ENCODE measurements at places on chromosomes 2 and 18.

GRCh38 chr18:48926420-48926857 is 24.3 kb downstream of the SMAD7 start:
- H3K27me3 ChIP-seq: no peaks in the 10 kb centered on the region
- peaks cover 5% of the 10 kb centered on the region for H3K36me3 ChIP-seq
- no peak overlapping the region for H3K4me3 ChIP-seq
- peak overlapping the region; percentile 29 for H3K27ac ChIP-seq
- H3K4me1 ChIP-seq: peaks cover 98% of the 10 kb centered on the region
- DNase-seq: no peak

DNA sequence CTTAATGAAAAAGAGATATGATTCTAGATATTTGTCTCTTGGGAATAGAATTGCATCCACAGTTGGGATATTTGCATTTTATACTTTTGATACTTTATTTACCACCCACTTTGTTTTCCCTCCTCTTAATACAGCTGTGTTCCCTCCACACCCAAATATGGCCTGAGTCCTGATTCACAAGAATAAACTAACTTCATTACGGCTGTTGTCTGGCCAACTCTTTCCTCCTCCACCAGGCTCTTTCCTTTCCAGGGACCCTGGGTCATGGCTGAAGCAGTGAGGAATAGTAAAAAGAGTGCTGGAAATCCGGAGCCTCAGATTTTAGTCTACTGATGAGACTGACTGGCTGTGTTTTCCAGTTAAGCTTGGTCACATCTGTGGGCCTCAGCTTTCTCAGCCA is 48.4 kb upstream of the STAM2 start:
- no peak overlapping the region for H3K4me3 ChIP-seq
- peak overlapping the region; percentile 53 for H3K27ac ChIP-seq
- H3K36me3 ChIP-seq: no peaks in the 10 kb centered on the region
- DNase-seq: no peak
- H3K27me3 ChIP-seq: no peaks in the 10 kb centered on the region

- no peak overlapping the region for H3K4me3 ChIP-seq
- DNase-seq: no peak
- H3K27me3 ChIP-seq: peaks cover 7% of the 10 kb centered on the region
- H3K27ac ChIP-seq: no peak overlapping the region
These were observed 63.7 kb upstream of the BCL2L11 start for GRCh38 chr2:111057045-111057444.

- H3K36me3 ChIP-seq: no peaks in the 10 kb centered on the region
- peak; percentile 64 for DNase-seq
- H3K27ac ChIP-seq: peak overlapping the region; percentile 45
- H3K4me1 ChIP-seq: peaks cover 24% of the 10 kb centered on the region
These were observed 366.9 kb upstream of the ZEB2 start for GRCh38 chr2:144886862-144887261.

- no peaks in the 10 kb centered on the region for H3K36me3 ChIP-seq
- DNase-seq: no peak
- no peaks in the 10 kb centered on the region for H3K4me1 ChIP-seq
- no peaks in the 10 kb centered on the region for H3K27me3 ChIP-seq
These were observed 501.6 kb upstream of the GCFC2 start for GRCh38 chr2:76211991-76212985.

GRCh38 chr2:36915627-36916026 is 50.7 kb downstream of the STRN start:
- peaks cover 7% of the 10 kb centered on the region for H3K36me3 ChIP-seq
- H3K27ac ChIP-seq: no peak overlapping the region
- peaks cover 36% of the 10 kb centered on the region for H3K4me1 ChIP-seq
- H3K4me3 ChIP-seq: no peak overlapping the region

GRCh38 chr2:215571689-215572088 is 135.8 kb upstream of the FN1 start:
- H3K27ac ChIP-seq: peak overlapping the region; percentile 2

GRCh38 chr2:178947006-178947405 is 102.9 kb downstream of the CCDC141 start:
- H3K27me3 ChIP-seq: no peaks in the 10 kb centered on the region
- H3K4me3 ChIP-seq: no peak overlapping the region
- H3K27ac ChIP-seq: no peak overlapping the region
- H3K4me1 ChIP-seq: peaks cover 24% of the 10 kb centered on the region

- H3K4me3 ChIP-seq: no peak overlapping the region
- peaks cover 6% of the 10 kb centered on the region for H3K4me1 ChIP-seq
- peak overlapping the region; percentile 66 for H3K27ac ChIP-seq
- no peaks in the 10 kb centered on the region for H3K27me3 ChIP-seq
- no peaks in the 10 kb centered on the region for H3K36me3 ChIP-seq
- peak; percentile 75 for DNase-seq
These were observed 171.3 kb upstream of the PGAP1 start for GRCh38 chr2:197097578-197098366.

- no peaks in the 10 kb centered on the region for H3K36me3 ChIP-seq
- H3K27me3 ChIP-seq: peaks cover 10% of the 10 kb centered on the region
- H3K4me1 ChIP-seq: no peaks in the 10 kb centered on the region
- H3K27ac ChIP-seq: no peak overlapping the region
These were observed 93.5 kb downstream of the VWA3B start for GRCh38 chr2:98180456-98180855.
